ENCODE measurements at places on chromosomes 13 and 19. TPM values are rescaled to one million over a fixed set of nuclear protein-coding genes. Genes with fewer than 3 reads are reported as not detected.

The LILRA6 gene
- polyA plus RNA-seq = 0.42 TPM

DNA sequence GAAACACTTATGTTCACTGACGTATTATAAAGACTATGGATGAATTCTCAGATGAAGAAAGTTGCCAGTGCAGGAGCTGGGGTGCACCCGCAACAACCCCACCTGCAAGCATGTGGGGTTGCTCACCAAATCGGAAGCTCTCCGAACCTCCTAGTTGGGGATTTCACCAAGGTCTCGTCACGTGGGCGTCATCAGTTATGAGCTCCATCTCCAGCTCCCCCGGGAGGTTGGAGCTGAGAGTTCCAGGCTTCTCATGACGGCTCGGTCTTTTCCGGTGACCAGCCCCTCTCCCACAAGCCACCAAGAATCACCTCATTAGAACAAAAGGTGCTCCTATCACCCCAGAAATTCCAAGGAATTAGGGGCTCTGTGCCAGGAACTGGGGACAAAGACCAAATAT is 46.1 kb upstream of the TUBGCP3 start:
- H3K27ac ChIP-seq = no peak overlapping the region
- H3K27me3 ChIP-seq = peaks cover 57% of the 10 kb centered on the region
- no peak for DNase-seq
- H3K4me1 ChIP-seq = no peaks in the 10 kb centered on the region

DNA sequence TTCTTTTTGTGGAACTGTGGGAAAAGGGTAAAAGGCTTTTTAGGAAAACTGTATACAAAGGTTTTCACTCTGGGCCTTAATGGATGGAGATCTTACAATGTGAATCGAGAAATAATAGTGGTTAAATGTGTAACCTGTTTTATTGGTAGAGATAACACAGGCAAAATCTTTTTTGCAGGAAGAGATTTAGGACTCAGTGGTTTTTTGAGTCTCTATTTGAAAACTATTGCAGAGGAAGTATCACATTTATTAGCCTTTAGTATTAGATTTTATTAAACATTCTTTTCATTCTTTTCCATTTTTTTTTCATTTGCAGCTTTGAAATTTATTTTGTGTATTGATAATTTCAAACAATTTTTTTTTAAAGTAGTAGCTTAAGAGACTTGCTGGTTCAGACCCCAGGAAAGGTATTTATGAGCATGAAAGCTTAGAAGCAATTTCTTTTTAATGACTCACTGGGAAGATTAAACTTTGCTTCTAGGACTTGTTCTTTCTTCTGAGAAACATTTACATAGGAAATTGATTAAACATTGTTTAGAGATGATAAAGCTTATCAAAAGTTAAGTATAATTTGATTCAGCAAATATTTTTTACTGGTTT is 10.5 kb downstream of the KLF5 start:
- no peaks in the 10 kb centered on the region for H3K27me3 ChIP-seq
- H3K4me1 ChIP-seq = no peaks in the 10 kb centered on the region
- no peak for DNase-seq

- no peak for DNase-seq
- no peak overlapping the region for H3K27ac ChIP-seq
- no peak overlapping the region for H3K4me3 ChIP-seq
Measured at GRCh38 chr13:27200413-27201070, 28.9 kb upstream of the USP12 start.

DNA sequence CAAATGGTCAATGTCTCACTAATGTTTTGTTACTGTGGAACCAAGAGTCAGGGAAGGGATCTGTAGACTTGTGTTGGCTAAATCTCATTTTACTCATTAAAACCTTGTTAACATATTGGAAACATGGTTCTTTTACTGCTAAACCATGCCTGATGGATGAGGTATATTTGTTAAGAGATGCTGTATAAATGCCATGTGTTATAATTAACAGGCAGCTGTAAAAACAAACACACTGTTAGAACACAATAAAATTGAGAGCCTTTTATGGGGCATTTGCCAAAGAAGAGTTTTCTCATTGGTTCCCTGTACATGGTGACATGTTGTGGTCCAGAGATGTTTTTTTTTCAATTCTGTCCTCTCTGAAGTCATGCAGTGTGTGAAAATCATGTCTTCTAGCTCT is 121.9 kb downstream of the ESD start:
- H3K4me3 ChIP-seq = no peak overlapping the region
- DNase-seq = no peak
- no peak overlapping the region for H3K27ac ChIP-seq
- no peaks in the 10 kb centered on the region for H3K27me3 ChIP-seq
- H3K4me1 ChIP-seq = peaks cover 7% of the 10 kb centered on the region

GRCh38 chr13:76222511-76222910 is 586.4 kb downstream of the LMO7 start:
- no peak for DNase-seq
- H3K27me3 ChIP-seq = no peaks in the 10 kb centered on the region
- H3K36me3 ChIP-seq = no peaks in the 10 kb centered on the region
- no peak overlapping the region for H3K27ac ChIP-seq
- H3K4me3 ChIP-seq = no peak overlapping the region

DNA sequence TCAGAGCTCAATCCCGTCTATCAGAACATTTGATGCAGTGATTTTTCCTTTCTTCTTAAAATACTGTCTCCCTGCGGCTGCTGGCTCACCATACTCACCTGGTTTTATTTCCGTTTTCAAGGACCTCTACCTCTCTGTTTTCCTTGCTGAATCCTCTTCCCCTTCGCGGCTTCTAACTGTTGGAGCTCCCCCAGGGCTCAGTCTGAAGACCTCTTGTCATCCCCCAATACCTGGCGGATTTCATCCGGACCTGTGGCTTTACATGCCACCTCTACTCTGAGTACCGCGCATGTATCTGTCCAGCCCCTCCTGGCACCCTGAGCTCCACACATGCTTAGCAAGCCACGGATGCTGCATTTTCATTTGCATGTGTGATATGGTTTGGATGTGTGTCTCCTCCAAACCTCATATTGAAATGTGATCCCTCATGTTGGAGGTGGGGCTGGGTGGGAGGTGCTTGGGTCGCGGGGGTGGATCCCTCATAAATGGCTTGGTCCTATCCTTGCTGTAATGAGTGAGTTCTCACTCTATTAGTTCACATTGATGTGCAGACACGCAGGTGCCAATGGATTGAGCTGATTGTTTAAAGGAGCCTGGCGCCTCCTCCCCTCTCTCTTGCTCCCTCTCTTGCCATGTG is 106.2 kb upstream of the LSM14A start:
- H3K27ac ChIP-seq = no peak overlapping the region
- H3K4me3 ChIP-seq = no peak overlapping the region
- no peak for DNase-seq
- H3K36me3 ChIP-seq = no peaks in the 10 kb centered on the region
- no peaks in the 10 kb centered on the region for H3K4me1 ChIP-seq
